ENCODE measurements at places on chromosomes 13 and 19. TPM values are rescaled to one million over a fixed set of nuclear protein-coding genes. Genes with fewer than 3 reads are reported as not detected.

DNA sequence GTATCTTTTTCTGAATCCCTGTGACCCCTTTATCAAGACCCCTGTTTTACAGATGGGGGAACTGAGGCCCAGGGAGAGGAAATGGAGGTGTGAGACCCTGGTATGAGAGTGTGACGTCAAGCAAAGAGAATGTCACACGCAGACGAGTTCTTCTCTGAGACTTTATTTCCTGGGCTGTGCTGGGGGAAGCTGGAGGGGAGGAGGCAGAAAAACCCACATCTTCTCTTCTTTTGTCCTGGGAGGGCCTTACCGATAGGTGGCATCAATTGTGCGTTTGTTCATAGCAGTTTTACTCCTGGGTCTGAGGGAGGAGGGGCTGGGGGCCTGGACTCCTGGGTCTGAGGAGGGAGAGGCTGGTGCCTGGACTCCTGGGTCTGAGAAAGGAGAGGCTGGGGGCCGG lies 4.9 kb upstream of the KLK15 start:
- DNase-seq, result no peak

DNA sequence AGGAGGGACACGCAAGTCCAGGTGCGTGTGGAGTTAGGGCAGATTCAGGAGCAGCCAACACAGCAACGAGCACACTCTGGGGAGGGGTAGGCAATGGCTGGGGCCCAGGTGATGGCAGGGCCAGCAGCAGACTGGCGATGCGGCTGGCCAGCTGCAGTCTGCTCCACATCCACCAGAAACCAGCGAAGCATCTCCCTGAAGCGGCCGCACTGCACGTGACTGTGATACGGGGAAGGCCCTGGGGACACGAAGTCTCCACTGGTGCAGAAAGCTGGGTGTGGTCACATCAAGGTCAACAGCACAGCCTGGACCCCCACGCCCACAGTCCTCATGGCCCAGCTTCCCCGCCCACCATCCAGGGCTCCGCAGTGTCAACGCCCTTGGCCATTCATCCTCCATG lies 21.3 kb upstream of the EPHX3 start:
- DNase-seq, result peak; percentile 28

- no peak for DNase-seq
Measured at GRCh38 chr13:41509971-41510370, 52.6 kb downstream of the RGCC start.

GRCh38 chr19:37095859-37096258 lies 17.6 kb downstream of the ZNF420 start:
- no peak for DNase-seq

GRCh38 chr13:91368676-91369440 lies 21.4 kb downstream of the MIR17HG start:
- no peak for DNase-seq

DNA sequence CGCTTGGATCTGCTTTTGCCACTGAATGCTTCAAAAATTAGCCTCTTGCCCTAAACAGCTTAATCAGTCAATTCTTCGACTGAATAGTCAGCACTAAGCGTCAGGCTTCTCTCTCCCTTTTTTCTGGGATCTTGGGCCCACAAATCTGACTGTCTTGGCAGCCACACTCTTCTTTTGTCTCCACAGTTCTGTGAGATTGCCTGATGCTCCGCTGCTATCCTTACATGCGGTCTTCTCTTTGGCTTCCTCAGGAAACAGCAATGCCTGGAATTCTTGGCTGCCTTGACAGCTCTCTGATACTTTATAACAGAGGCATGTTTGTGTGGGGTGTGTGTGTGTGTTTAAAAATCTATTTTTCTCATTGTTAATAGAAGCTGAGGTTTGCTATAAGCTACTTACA lies 32.6 kb downstream of the ERCC5 start:
- no peak for DNase-seq

- DNase-seq, result no peak
Measured at GRCh38 chr13:69389899-69390298, 717.7 kb upstream of the ATXN8OS start.

- DNase-seq, result no peak
Measured at GRCh38 chr19:21314676-21315075, 14.5 kb downstream of the ZNF708 start.

GRCh38 chr19:32540621-32541020 lies 40.4 kb upstream of the PDCD5 start:
- no peak for DNase-seq

DNA sequence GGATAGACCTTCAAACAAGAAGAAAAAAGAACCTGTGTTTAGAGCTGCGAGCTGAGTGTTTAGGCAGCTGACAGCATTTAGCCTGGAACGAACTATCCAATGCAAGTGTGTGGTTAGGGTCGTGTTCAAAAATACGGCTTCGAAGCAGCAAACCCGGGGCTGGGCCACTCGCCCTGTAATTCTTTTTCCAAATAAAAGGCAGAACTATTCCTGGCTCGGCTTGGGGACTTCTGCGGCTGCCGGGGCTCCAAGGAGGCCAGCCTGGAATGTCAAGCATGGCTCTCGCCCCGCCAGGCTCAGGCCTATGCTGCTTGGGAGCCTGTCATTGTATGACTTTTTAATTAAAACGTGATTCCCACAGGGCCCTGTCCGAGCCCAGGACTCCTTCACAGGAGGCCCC lies 51.7 kb upstream of the KLF2 start:
- DNase-seq, result no peak

DNA sequence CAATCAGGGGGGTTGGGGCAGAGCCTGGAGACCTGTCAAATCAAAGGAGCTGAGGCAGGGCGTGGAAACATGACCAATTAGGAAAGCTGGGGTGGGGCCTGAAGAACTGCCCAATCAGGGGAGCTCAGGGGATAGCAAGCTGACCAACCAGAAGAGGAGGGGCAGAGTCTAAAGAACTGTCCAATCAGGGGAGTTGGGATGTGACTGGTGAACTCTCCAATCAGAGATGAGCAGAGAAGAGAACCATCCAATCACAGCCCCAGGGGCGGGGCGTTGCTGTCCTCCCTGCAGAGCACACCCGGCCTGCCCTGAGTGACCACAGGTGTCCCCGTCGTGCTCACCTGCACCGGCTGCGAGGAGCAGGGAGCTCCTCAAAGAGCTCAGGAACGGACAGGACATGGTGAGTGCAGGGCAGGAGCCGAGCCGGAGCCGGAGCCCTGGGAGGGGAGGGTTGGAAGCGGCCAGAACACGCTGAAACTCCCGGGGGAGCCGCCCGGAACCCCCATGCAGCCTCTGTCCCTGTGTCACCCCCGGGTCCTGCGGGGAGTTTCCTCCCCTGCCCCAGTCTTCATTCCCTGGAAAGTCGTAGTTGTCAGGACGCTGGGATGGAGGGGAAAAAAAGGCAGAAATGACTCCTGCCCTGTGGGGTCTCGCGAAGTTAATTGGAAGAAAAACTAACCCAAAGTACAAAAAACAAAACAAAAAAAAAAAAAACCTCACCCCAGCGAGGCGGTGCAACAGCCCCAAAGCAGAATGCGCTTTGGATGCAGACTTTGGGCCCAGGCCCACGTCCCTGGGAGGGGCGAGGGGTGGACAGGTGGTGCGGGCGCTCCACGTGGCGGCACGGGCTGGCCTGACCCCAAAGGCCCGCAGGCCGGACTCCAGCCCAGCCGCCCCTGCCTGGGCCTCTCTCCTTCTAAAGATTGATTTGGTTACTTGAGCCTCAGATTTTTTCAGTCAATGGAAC lies at the start of gene ZNF556:
Gene ZNF556, plus strand, starts transcription at position 311 of the 967 bp plus-strand sequence. Its CDS starts 87 bp downstream, at position 398.
- DNase-seq, result peak; percentile 13

- DNase-seq, result no peak
Measured at GRCh38 chr19:2793126-2793525, 7.8 kb downstream of the THOP1 start.

GRCh38 chr19:55319785-55320184 lies 5.4 kb downstream of the TMEM150B start:
- DNase-seq, result peak; percentile 38

- DNase-seq, result no peak
Measured at GRCh38 chr19:39078436-39079200, 5.5 kb upstream of the ACP7 start.

DNA sequence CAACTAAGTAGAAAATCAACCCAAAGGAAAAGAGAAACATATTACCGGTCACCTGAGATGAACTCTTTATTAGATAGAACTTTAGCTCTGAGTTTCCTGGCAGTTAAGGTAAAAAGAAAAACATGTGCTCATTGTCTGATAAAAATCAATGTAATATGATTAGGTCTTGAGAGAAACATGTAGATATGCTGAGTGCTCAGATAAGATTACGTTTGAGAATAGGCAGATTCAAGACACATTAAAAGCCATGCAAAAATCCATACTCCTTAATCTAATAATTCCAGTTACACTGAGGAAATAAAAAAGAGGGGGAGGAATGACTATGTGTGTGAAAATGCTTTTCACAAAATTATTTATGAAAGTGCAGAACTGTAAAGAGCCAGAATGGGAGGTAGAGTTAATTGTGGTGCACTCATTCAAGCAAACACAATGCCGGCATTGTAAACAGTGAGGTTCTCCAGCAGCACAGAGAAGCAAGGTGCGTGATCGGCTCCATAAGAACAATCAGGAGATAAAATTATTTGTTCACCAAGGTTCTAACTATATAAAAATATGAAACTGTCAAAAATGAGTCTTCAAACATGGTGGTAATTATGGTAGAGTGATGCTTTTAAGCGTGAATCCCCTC lies 88.8 kb downstream of the MBNL2 start:
- no peak for DNase-seq

GRCh38 chr19:40623403-40624251 lies 22.5 kb downstream of the LTBP4 start:
- peak; percentile 94 for DNase-seq

DNA sequence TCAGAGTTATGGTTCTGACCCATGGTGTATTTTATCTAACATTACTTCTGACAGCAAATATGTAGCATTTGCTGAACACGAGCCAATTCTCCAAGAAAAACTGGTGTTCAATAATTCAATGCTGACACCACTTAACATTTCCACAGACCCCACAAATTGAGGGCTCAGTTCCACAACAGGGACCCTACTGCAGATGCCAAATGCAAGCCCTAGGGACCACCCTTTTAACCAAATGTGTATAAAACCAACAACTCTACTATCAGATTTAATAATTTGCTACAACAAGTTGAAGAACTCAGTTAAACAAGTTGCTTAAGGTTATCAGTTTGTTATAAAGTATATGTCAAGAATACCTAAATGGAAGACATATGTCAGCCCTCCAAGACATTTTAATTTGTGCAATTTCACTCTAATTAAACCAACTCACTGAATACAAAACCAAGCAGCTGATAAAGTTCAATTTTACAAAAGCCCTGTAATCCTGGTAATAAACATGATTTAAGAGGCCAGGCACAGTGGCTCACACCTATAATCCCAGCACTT lies 6.7 kb downstream of the ZNF44 start:
- DNase-seq, result no peak

GRCh38 chr19:15439078-15439799 lies 10.5 kb downstream of the WIZ start:
- no peak for DNase-seq

- no peak for DNase-seq
Measured at GRCh38 chr13:89687066-89687465, 1660.4 kb upstream of the MIR17HG start.

GRCh38 chr19:7900401-7900870 lies 3.2 kb upstream of the MAP2K7 start:
- no peak for DNase-seq

DNA sequence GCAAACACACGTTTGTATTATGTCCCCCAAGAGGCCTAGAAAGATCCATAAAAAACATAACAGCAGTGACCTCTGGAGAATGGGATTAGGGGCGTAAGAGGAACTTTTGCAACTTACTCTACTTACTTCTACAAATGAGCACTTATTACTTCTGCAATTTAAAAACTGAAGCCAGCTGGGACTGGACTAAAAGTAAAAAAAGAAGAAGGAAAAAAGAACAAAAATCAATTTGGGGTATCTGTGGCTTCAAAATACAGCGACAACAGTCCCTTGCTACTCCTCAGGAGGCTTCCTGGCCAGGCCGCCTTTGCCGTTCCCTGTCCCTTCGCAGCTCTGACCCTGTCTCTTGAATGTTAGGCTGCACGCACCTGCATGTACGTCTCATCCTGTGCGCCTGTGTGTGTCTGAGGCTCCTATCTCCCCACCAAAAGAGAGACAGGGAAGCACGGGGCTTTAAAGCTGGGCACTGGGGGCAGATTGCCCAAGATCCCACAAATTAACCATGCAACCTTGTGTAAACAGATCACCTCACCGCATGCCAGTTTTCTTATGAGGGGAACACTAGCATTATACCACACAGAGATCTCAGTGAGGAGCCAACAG lies 12.1 kb upstream of the FKRP start:
- no peak for DNase-seq

- DNase-seq, result no peak
Measured at GRCh38 chr13:45903051-45903813, 51.7 kb upstream of the SIAH3 start.

DNA sequence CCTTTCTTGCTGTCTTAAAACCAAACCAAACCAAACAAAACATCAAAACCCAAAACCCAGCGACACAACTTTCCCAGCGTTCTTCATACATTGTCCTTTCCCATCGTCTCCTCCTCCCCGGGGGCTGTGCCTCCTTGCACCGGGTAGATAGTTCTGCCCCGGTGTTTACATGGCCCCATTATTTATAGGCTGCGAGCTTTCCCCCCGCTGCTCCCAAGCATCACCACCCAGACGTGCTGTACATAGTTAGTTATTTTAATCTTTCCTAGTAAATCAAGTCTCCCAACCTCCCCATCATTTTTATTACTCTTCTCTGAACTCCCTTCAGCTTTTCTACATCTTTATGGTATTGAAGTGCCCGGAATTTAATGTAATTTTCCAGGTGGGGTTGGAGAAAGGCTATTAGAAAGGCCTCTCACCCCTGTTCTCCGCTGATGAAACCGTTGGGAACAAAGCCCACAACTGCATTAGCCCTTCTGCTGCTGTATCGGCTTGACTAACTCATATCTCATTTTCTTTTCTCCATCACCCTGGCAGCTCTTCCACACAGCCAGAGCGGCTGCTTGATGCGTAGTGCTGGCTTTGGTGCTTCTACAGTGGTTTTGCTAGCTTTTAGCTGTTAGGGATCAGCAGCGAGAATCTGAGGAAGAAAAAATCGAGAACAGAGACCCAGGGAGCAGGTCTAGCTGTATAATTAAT lies 53.1 kb downstream of the FGF9 start:
- no peak for DNase-seq

DNA sequence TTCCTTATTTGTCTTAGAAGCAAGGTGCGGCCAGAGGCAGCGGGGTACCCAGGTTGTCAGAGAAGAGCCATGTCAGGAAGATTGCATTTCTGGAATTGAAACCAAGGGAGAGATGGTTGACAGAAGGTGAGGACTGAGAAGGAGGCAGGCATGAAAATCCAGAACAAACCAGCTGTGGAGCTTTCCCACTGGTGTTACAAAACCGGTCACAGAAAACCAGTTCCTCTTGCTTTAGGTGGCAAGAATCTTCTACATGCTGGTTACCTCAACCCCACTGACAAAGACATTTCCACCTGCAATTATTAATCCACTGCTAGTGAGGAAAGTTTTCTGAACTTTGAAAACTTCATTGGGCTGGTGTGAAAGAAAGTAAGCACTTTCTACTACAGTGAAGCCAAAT lies 64.0 kb upstream of the MED4 start:
- no peak for DNase-seq

IZUMO2 gene
- total RNA-seq, result not detected

SIGLECL1 gene
- not detected for total RNA-seq

KLK15 gene
- total RNA-seq, result 3.3 TPM

SPTBN4 gene
- 4.1 TPM for total RNA-seq

ZNF471 gene
- total RNA-seq, result 14.7 TPM

CD320 gene
- total RNA-seq, result 45.8 TPM

GFY gene
- not detected for total RNA-seq

PEAK3 gene
- total RNA-seq, result 0.29 TPM

PSG1 gene
- total RNA-seq, result not detected

ICAM5 gene
- total RNA-seq, result 0.69 TPM

PABPC3 gene
- total RNA-seq, result 0.17 TPM

ZNF112 gene
- 6.6 TPM for total RNA-seq

TNNI3 gene
- not detected for total RNA-seq

Data from mucosa of descending colon (tissue), 3 donors.